ENCODE measurements at places on chromosomes 4 and X. TPM values are rescaled to one million over a fixed set of nuclear protein-coding genes. Genes with fewer than 3 reads are reported as not detected.

- H3K27me3 ChIP-seq, result no peaks in the 10 kb centered on the region
- DNase-seq, result peak; percentile 54
- H3K4me1 ChIP-seq, result peaks cover 51% of the 10 kb centered on the region
- no peaks in the 10 kb centered on the region for H3K36me3 ChIP-seq
Observed at GRCh38 chr4:140256941-140257340, 103.0 kb upstream of the MAML3 start.

DNA sequence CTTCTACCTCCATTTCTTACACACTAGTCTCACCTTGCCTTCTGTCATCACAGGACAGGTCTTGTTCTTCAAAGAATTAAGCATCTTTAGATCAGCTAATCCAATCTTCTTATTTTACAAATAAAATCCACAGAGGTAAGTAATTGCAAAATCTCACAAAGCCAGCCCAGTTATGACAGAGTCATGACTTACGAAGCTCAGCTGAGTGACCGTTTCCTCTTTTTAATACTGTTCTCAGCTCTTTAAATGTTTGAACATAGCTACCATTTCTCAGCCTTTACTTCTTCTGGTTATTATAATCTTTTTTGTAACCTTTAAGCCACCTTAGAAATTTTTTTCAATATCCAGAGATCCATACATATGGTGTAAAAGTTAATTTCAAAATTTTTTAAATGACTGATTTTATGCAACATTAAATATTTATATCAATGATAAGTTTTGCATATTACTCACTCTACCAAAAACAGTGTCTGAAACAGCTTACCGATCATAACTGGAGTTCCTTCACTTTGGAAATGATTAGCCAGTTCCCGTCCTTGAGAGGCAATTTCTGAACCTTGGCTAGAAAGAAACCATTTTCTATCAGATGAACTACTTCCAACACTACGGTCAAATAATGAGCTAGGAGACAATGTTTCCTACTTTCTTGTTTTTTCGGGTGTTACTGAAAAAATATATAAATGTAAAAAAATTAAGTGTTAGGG, 8.8 kb downstream of the ANKRD37 start:
- H3K27ac ChIP-seq, result no peak overlapping the region
- H3K36me3 ChIP-seq, result no peaks in the 10 kb centered on the region
- no peaks in the 10 kb centered on the region for H3K27me3 ChIP-seq
- no peak overlapping the region for H3K4me3 ChIP-seq
- H3K4me1 ChIP-seq, result no peaks in the 10 kb centered on the region
- no peak for DNase-seq

DNA sequence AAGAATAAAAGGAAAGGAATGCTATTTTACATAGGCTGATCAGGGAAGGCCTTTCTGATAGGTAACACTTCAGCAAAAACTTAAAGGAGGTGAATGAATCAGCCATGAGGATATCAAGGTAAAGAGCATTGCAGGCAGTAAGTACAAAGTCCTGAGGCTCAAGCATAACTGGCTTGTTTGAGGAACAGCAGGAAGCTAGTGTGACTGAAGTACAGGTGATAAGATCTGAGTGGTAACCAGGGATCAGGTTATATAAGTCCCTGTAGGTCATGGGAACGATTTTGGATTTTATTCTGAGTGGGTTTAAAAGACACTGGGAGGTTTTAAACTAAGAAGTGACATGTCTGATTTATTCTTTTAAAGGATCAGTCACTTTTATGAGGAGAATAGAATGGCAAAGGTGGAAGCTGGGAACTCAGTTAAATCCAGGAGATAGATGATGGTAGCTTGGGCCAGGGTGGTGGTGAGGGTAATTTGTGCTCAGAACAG, 47.1 kb upstream of the THOC2 start:
- H3K27me3 ChIP-seq, result no peaks in the 10 kb centered on the region
- peak overlapping the region; percentile 96 for H3K27ac ChIP-seq
- no peaks in the 10 kb centered on the region for H3K36me3 ChIP-seq
- DNase-seq, result peak; percentile 65
- no peak overlapping the region for H3K4me3 ChIP-seq
- H3K4me1 ChIP-seq, result peaks cover 32% of the 10 kb centered on the region

CT55 gene
- total RNA-seq, result not detected

GRCh38 chr4:168167714-168168284, 75.5 kb downstream of the ANXA10 start:
- no peak overlapping the region for H3K4me3 ChIP-seq
- no peaks in the 10 kb centered on the region for H3K36me3 ChIP-seq
- H3K4me1 ChIP-seq, result no peaks in the 10 kb centered on the region
- H3K27me3 ChIP-seq, result no peaks in the 10 kb centered on the region
- DNase-seq, result no peak

DNA sequence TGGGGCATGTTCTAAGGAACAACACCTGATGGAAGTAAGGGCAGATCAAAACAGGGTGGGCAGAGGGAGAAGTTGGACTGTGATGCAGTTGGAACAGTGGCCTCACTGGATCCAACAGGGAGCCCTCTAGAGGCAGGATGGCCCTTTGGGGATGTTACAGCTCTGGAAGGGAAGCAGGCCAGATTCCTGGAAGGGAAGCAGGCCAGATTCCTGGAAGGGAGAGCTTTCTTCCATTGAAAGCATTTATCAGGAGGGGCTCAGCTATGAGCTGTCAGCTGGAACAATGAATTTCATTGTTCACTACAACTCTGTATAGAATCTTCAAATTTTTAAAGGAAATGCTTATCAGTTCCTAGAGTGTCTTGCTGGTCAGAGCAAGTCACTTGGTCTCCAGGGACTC, 17.7 kb downstream of the IL15 start:
- DNase-seq, result peak; percentile 35
- H3K27me3 ChIP-seq, result no peaks in the 10 kb centered on the region
- no peak overlapping the region for H3K27ac ChIP-seq
- no peaks in the 10 kb centered on the region for H3K4me1 ChIP-seq
- no peak overlapping the region for H3K4me3 ChIP-seq

All from Caco-2 (cell line).